ENCODE measurements at places on chromosomes 2 and 18. TPM values are rescaled to one million over a fixed set of nuclear protein-coding genes. Genes with fewer than 3 reads are reported as not detected.

DNA sequence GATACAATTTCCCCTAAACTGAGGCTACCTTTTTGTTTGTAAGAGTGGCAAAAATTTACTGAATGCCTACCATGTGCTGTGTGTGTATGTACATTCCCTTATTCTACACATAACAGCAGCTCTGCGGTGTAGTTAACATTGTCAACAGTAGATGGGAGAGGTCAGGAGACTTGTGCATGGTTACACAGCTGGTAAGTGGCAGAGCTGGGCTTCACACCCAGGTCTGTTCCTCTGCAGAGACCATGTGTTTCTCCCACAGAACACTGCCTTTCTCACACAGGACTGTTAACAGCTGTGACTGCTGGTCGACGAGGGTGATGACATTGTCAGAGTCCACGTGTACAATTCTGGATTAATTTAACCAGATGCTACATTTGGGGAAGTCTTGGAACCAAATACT is 49.1 kb downstream of the EML6 start:
- DNase-seq = no peak

- DNase-seq = no peak
Observed at GRCh38 chr2:215796140-215796855, 217.1 kb downstream of the MREG start.

GRCh38 chr18:46160050-46160798 is 56.0 kb downstream of the HAUS1 start:
- DNase-seq = no peak

DNA sequence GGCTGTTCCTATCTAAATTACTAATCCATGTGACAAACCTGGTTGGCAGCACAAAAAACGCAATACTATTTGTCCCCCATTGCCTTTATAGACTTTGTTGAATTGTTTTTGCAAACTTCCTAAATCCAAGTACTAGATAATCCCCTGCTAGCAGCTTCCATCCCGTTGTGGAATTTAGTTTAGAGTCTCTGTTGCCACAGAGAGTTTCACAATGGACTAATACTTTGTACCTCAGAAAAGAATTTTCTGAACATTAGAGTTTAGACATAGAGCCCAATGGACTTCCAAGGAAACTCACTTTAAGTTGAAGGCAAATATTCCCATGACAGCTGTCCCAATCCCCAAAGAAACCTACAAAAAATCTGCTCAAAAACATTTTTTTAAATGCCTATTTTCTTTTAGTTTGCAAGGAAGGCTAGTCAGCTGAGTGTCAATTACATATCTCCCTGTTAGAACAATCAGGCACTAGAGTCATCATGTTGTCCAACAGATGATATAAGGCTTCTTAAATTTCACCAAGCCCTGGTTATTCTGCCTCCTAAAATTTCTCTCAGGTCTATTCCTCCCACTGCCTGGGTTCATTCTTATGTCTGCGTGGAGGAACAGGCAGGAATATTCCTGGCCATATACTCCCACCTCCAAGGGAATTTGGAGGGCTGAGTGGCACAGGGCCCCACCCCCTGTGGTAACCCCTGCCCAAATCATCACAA is 27.2 kb downstream of the RNF152 start:
- no peak for DNase-seq

- DNase-seq = no peak
Observed at GRCh38 chr2:177726931-177727348, 334.4 kb downstream of the AGPS start.

DNA sequence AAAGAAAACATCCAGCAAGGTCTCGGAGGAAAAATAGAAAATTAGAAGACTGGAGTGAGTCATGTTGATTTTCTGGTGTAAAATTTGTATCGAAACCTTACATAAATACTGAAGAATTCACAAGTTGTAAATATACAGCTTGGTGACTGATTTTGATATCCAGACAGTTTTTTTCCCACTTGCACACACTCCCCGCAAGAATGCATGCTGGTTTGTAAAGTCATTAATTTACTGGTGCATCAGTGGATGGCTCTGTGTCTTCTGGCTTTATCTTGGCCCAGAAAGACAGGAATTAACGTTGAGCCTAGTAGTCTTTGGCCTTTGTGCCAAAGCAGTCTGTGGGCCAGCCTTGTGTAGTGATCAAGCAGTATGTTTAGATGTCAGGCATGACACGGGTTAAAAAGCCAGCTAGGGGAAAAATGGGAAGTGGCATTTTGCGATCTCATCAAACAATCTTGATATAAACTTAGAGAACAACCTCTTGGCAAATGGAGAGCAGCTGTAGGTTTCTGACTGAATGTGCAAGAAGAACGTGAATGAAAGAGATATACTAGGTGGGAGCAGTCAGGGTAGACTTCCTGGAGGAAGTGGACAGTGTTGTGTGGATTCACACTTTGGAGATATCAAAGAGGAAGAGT is 22.7 kb upstream of the CASP8 start:
- DNase-seq = no peak

DNA sequence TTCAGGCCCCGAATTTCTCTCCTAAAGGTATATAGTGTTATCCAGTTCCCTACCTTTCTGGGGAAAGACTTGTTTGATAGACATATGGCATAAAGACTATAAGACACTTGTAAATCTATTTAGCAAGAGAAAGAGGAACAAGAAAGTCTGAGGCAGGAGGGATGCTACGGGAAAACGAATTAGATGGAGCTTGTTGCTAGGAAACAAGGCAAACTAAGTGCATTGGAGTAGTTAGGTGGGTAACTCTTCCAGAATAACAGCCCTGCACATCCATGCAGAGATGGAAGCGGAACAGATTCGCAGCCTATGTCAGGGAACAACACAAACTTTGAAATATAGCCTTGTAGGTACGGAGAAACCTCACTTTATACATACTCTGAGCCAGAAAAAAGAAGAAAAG is 810.3 kb upstream of the CRIM1 start:
- DNase-seq = no peak

DNA sequence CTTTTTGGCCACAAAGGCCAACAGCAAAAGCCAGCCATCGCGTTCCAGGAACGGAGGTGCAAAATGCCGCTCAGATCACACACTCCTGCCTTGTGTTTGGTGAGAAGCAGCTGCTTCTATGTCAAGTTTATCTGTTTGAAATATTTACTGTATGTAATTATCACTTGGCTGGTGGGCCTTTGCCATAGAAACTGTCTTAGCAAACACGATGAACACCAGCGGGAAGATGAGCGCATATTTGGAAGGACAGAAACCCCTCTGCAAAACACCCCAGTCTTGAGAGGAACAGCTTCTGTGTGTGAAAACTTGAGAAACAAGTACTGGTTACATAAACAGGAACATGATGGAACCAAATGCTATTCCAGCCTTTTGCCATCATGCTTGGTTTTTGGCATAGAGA is 59.7 kb downstream of the SCG2 start:
- DNase-seq = no peak

HAAO gene
- polyA plus RNA-seq = 21.8 TPM

POTEC gene
- polyA plus RNA-seq = not detected

ESPNL gene
- 3.4 TPM for polyA plus RNA-seq

RIT2 gene
- polyA plus RNA-seq = not detected

ASXL3 gene
- polyA plus RNA-seq = 5.6 TPM
